ENCODE measurements at places on chromosomes 16 and 17.
A peak's percentile ranks its signal among the peaks of the same experiment; 100 is the strongest.

DNA sequence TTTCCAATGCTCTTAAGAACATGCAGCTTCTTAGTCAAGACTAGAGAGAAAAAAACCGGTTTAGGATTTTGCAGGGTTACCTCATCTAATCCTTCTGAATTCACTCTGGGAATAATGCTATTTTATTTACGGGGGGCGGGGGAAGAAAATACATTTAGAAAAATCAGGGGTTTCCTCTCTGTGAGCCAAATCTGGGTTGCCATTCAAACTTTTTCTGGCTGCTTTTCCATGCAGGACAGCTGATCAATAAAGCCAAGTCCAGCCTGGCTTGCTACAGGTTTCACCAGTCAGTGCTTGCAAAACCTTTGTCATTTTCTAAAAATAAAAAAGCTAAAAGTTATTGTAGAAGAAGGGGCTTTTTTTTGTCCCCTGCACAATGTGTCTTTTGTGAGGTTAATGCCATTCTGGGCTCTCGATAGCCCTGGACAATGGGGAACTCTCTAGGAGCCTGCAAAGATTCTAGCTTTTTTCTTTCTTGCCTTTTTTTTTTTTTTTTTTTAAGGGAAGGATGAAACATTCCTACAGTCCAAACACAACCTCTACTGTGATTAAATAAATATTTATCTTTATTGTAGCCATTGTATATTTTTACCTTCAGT, 13.1 kb upstream of the ZFHX3 start:
- DNase-seq: no peak

- no peak for DNase-seq
These were observed 317.0 kb downstream of the MAF start for GRCh38 chr16:79283578-79283977.

DNA sequence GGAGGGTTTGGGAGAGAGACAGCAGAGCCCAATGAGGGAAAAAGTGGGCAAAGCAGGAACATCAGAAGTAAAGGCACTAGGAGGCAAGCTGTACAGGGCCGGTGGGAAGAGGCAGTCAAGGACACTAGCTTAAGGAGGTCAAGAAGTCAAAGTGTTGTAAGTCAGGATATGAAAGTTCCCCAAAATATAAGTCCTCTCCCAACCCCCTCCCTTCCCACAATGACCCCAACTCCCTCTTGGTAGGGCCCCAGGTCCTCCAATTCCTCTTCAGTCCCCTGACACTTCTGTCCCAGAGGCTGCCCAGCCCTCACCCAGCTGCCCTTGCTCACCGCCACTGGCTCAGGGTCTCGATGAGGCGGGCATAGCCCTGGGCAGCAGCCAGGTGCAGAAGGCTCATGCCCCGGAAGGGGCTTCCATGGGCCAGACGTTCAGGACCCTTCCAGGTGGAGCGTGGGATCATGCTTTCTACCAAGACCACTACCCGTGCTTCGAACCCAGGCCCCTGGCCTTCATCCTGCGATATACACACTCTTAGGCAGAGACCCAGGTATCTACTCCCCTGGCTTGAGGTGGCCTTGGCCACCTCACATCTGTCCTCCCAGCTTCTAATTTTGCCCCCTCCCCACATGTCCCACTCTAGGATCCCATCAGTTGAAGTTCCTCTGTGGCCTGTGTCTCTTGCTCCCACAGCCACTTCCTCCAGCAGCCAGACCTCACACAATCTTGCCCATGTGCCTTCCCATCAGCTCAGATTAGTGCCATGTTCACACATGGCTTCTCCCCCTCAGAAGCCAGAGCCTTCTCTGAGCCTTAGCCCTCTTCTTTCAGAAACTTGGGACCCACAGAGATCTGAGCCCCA, 5.9 kb upstream of the SPAG7 start:
- DNase-seq: no peak

DNA sequence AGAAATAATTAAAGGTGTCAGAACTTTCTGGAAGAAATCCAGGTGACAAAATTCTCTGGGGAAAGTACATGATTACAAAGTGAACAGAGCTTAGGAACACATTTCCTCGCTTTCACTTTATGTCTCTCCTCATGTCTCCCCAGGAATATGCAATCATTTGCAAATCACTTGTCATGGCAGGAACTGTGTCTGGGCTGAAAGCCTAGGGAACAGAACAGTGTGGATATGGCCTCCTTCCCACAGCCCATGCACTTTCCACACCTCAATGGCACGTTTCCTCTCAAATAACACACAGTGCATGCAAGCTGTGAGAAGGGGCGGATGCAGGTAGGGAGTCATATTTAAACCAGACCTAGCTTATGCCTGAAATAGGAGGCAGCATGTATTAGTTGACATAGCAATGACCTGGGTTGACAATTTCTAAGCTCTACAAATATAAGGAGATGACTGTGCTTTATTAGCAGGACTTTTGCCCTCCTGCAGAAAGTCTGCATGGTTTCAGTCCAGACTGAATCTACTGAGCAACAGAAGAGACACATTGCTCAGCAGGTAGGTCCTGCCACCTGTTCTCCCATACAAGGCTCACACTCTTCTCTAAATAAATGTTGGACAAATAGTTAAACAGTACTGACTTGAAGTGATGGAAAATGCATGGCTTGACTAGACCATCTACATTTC, 236.0 kb upstream of the ELAC2 start:
- DNase-seq: no peak

GRCh38 chr16:68607443-68607842, 37.7 kb upstream of the CDH3 start:
- no peak for DNase-seq

GRCh38 chr16:50017553-50017952, 7.5 kb upstream of the CNEP1R1 start:
- no peak for DNase-seq

- DNase-seq: no peak
These were observed 1.5 kb downstream of the SDR42E2 start for GRCh38 chr16:22163806-22164205.

GRCh38 chr17:8552577-8553320, 77.8 kb downstream of the MYH10 start:
- DNase-seq: no peak

- DNase-seq: no peak
These were observed 7.5 kb upstream of the CALB2 start for GRCh38 chr16:71350821-71351557.

DNA sequence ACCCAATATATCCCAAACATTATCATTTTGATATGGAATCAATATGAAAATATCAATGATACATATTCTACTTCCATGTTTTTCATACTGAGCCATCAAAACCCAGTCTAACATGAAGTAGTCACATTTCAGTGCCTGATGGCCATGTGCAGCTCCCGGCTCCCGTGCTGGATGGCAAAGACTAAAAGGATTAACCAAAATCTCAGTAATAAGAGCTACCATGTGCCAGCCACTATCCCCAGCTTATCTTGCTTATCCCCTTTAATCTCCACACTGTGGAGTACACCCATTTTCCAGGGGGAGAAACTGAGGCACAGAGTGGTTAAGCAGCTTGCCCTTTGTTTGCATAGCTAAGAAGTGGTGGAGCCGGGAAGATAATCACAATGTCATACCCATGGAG, 9.2 kb downstream of the CD300LG start:
- no peak for DNase-seq

GRCh38 chr16:74487634-74488495, 66.6 kb upstream of the CLEC18B start:
- no peak for DNase-seq

DNA sequence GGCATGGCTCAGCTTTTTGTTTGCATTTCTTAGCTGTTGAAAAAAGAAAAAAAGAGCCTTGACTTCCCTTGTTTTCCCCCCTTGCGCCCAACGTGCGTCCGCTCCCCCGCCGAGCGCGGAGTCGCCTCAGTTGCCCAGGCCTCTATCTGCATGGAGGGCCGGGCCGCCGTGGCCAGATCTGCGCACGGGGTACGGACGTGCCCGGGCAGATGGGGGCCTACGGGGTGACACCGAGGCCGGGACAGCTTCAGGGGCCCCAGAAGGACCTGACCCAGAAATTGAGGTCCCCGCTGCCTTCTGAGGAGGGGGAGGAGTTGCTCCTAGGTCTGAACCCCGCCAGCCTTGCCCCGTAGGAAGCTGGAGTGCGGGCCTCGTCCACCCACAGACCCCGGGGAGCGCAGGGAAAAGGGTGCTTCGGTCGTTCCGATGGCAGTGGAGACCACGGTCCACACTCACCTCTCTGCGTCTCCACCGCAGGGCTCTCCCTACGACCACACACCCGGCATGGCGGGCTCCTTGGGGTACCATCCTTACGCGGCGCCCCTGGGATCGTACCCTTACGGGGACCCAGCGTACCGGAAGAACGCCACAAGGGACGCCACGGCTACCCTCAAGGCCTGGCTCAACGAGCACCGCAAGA, 1.5 kb downstream of the IRX5 start:
- no peak for DNase-seq

- DNase-seq: no peak
These were observed 35.0 kb downstream of the PSME3IP1 start for GRCh38 chr16:57150682-57151330.

- no peak for DNase-seq
These were observed 64.5 kb downstream of the SMPD3 start for GRCh38 chr16:68383858-68384257.

- no peak for DNase-seq
These were observed 78.0 kb downstream of the RAP1GAP2 start for GRCh38 chr17:2874189-2874686.

DNA sequence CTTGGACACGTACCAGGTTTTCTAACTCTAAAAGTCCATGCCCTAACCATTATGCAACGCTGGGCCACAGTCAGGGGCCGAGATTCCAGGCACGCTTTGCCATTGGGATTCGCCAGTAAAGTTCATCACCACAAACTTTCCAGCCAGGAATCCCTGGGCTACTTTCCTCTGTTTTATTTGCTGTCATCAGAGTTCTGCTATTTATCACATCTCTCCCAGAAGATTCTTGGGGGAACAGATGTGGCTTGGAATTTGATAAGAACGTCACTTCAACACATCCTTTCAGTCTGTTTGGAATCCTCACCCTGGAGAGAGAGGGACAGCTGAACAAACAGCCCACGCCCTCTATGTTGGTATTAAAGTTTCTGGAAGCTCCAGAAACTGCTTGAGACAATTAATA, 109.6 kb upstream of the CACNG3 start:
- no peak for DNase-seq

- DNase-seq: no peak
These were observed 52.3 kb upstream of the ADCY7 start for GRCh38 chr16:50213939-50214519.

DNA sequence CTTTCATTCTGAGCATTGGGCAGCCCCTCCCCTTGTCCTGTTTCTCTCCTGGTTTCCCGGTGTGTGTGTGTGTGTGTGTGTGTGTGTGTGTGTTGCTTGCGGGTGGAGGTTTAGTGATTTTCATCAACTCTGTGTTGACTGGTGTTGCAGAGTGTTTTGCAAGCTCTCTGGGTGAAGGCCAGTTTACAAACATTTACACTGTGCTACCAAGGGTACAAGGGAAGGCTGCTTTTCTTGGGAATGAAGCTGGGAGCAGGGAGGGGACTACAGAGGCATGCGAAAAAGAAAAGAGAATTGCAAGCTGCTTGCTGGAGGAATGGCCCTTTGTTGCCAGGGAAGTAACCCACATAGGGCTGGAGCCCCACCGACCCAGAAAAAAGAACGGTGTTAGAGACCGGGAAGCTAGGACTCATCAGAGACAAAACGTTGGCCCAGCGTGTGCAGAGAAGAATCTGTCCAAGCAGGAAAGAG, 29.6 kb downstream of the HS3ST3B1 start:
- no peak for DNase-seq

DNA sequence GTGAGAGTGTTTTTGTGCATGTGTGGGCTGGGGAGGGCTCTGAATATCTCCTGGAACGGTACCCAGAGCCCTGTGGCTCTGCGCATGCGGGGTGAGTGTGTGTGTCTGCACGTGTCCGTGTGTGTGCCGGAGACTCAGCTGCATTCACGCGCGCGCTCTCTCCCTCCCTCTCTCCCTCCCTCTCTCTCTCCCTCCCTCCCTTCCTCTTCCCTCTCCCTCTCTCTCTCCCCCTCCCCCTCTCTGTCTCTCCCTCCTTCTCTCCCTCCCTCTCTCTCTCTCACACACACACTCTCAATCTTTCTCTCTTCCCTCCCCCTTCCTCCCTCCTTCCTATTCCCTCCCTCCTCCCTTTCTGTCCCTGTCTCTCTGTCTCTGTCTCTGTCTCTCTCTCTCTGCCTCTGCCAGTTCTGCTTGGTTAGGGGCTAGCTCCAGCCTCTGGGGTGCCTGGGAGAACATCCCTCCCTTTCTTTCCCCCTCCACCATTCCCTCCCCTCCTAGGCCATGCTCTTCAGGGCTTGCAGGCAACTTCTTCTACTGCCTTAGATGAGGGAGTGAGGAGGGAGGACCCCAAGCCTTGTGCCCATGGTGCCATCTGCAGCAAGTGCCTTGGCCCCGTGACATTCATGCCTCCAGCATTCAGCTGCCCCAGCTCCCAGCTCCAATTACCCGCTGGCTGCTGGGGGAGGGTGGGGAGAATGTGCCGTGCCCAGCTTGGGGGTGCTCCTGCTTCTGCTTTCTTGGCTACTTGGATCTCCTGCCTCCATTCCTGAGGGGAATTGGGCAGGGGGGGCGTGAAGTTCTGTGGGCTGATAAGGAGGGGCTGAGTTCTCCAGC, 6.4 kb downstream of the THRA start:
- peak; percentile 66 for DNase-seq

DNA sequence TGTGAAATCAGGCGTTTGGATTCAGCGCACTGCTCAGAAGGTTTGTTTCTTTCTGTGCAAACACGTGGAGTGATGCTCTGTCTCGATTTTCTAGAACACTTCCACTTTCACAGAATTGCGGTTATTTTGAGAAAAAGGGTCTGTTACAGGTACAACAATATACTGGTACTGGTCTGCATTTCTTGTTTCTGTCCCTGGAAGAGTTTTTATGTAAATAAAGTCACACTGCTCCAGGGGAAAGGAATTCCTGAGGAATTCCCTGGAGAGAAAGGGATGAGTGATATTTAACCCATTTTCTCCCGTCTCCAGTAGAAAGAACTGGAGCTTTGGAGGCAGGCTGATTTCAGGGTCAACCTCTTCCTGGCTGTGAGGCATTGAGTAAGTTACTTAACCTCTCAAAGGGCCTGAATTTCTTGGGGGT, 16.2 kb upstream of the RMI2 start:
- DNase-seq: no peak

GRCh38 chr17:8166731-8167130, 4.0 kb upstream of the VAMP2 start:
- no peak for DNase-seq

- DNase-seq: no peak
These were observed 3.4 kb upstream of the TMEM11 start for GRCh38 chr17:21217346-21217745.

- DNase-seq: no peak
These were observed 45.3 kb downstream of the BRD7 start for GRCh38 chr16:50323335-50324011.

GRCh38 chr17:30905742-30906100, 317 bp downstream of the TEFM start:
- DNase-seq: no peak

DNA sequence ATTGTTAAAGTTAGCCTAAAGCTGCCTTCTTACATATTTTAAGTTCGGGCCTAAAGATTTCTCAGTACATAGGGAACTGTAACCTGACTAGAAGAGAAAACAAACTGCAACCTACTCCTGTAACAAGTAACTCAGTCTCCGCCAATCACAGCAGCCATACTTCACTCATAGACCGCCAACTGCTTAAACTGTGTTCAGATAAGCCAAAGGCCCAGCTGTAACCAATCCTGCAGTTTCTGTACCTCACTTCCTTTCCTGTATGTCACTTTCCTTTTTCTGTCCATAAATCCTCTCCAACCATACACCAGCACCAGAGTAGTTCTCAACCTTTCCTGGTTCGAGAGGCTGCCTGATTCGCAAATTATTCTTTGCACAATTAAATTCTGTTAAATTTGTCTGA, 41.5 kb downstream of the GLG1 start:
- no peak for DNase-seq

GRCh38 chr17:67585077-67585602, 132.6 kb upstream of the NOL11 start:
- no peak for DNase-seq

GRCh38 chr17:74872313-74873036, at the start of gene FDXR:
TSS of gene FDXR (minus strand) at chr17:74872994. CDS start at chr17:74872944, 50 bp downstream.
- DNase-seq: no peak
